ENCODE measurements at places on chromosomes 4 and X. TPM values are rescaled to one million over a fixed set of nuclear protein-coding genes. Genes with fewer than 3 reads are reported as not detected.

HSPA4L gene
- 7.6 TPM for total RNA-seq

PCYT1B gene
- 0.90 TPM for total RNA-seq

UNC5C gene
- total RNA-seq: 5.0 TPM

TRIM61 gene
- not detected for total RNA-seq

GJB1 gene
- 15.1 TPM for total RNA-seq

TFE3 gene
- total RNA-seq: 124 TPM

RBMXL3 gene
- not detected for total RNA-seq

WDFY3 gene
- total RNA-seq: 127 TPM

SMIM10L2A gene
- total RNA-seq: 1.5 TPM

DNA sequence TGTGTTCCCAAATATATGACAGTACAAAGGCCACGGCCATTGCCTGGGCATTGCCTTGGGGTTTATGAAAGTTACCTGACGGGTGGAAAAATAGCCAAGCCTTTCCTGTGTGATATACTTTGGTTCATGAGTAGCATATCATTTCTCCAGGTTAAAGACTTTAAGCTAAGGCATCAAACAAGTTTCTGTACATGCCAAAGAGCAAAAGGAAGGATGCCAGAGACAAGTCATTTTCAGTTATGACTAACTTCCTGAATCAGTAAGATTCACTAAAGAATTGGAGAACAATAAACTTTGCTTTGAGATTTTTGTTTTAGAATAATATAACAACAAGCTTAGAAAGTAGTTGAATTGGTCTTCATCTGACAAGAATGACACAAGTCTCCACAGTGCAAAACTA, 9.7 kb upstream of the GUF1 start:
- no peak overlapping the region for H3K27ac ChIP-seq
- no peak overlapping the region for H3K4me3 ChIP-seq
- H3K27me3 ChIP-seq: no peaks in the 10 kb centered on the region
- H3K36me3 ChIP-seq: no peaks in the 10 kb centered on the region
- H3K4me1 ChIP-seq: no peaks in the 10 kb centered on the region

- DNase-seq: no peak
- no peak overlapping the region for H3K27ac ChIP-seq
- no peaks in the 10 kb centered on the region for H3K4me1 ChIP-seq
- H3K36me3 ChIP-seq: no peaks in the 10 kb centered on the region
- no peak overlapping the region for H3K4me3 ChIP-seq
- peaks cover 52% of the 10 kb centered on the region for H3K27me3 ChIP-seq
Measured at GRCh38 chrX:106730401-106730800, 3.9 kb downstream of the RNF128 start.

GRCh38 chr4:38466401-38466800, 197.6 kb upstream of the KLF3 start:
- no peaks in the 10 kb centered on the region for H3K36me3 ChIP-seq
- H3K4me3 ChIP-seq: no peak overlapping the region
- H3K4me1 ChIP-seq: no peaks in the 10 kb centered on the region
- no peak for DNase-seq

- H3K4me1 ChIP-seq: peaks cover 6% of the 10 kb centered on the region
- H3K4me3 ChIP-seq: no peak overlapping the region
- no peaks in the 10 kb centered on the region for H3K36me3 ChIP-seq
- no peaks in the 10 kb centered on the region for H3K27me3 ChIP-seq
- H3K27ac ChIP-seq: no peak overlapping the region
Measured at GRCh38 chr4:174009686-174010451, 273.6 kb downstream of the FBXO8 start.

DNA sequence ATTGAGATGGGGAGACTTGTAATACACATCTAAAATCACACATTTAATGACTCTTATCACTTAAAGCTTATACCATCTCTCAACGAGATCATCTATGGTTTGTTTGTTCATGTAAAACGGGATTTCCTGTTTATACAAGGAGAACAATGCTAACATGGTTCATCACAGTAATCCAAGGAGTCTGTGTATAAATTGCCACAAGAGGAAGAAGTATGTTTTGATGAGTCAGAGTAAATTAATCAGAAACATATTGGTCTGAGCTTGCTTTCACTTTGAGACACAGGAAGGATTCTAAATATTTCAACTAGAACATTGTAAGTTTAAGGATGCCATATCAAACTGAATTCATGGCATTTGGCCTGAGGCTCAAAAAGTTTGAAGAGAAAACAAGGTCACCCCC, 594.1 kb downstream of the GLUD2 start:
- H3K27ac ChIP-seq: no peak overlapping the region
- H3K4me3 ChIP-seq: no peak overlapping the region
- H3K4me1 ChIP-seq: no peaks in the 10 kb centered on the region

- H3K27me3 ChIP-seq: no peaks in the 10 kb centered on the region
- no peaks in the 10 kb centered on the region for H3K36me3 ChIP-seq
- no peaks in the 10 kb centered on the region for H3K4me1 ChIP-seq
- H3K4me3 ChIP-seq: no peak overlapping the region
- DNase-seq: no peak
Measured at GRCh38 chr4:138887341-138887740, 128.2 kb upstream of the NOCT start.

DNA sequence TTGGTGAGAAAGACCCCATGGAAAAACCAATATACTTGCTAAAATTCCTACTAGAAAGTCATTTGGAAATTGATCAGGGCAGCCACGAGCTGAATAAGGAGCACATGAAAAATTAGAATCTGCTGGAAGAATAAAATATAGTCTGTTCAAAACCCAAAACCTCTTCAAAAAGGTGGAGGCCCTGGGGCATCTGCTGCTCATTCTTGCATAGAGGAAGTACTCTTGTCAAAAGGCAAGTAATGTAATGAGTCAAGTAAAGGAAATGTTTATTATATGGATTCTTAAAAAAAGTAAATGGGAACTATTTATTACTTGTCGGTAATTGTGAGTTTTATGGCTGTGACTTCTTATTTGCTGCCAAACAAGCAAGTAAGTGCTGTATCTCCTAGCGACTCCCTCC, 109.5 kb downstream of the GK start:
- no peak overlapping the region for H3K4me3 ChIP-seq
- no peak overlapping the region for H3K27ac ChIP-seq
- H3K27me3 ChIP-seq: no peaks in the 10 kb centered on the region
- no peak for DNase-seq
- no peaks in the 10 kb centered on the region for H3K36me3 ChIP-seq

GRCh38 chr4:95093936-95094929, 336.5 kb downstream of the BMPR1B start:
- H3K27me3 ChIP-seq: no peaks in the 10 kb centered on the region
- no peaks in the 10 kb centered on the region for H3K36me3 ChIP-seq
- no peak overlapping the region for H3K4me3 ChIP-seq
- H3K4me1 ChIP-seq: no peaks in the 10 kb centered on the region
- H3K27ac ChIP-seq: no peak overlapping the region

GRCh38 chrX:12949927-12950656, 24.8 kb upstream of the TMSB4X start:
- H3K27me3 ChIP-seq: no peaks in the 10 kb centered on the region
- peak overlapping the region; percentile 33 for H3K27ac ChIP-seq
- peaks cover 25% of the 10 kb centered on the region for H3K4me1 ChIP-seq
- peak; percentile 66 for DNase-seq
- no peak overlapping the region for H3K4me3 ChIP-seq

GRCh38 chr4:122205687-122206086, 53.6 kb downstream of the BLTP1 start:
- H3K4me3 ChIP-seq: no peak overlapping the region
- no peak overlapping the region for H3K27ac ChIP-seq
- DNase-seq: no peak
- no peaks in the 10 kb centered on the region for H3K36me3 ChIP-seq

- no peak for DNase-seq
- no peak overlapping the region for H3K4me3 ChIP-seq
- H3K27me3 ChIP-seq: no peaks in the 10 kb centered on the region
- H3K4me1 ChIP-seq: peaks cover under 1% of the 10 kb centered on the region
Measured at GRCh38 chr4:2356123-2357069, 62.0 kb downstream of the ZFYVE28 start.

DNA sequence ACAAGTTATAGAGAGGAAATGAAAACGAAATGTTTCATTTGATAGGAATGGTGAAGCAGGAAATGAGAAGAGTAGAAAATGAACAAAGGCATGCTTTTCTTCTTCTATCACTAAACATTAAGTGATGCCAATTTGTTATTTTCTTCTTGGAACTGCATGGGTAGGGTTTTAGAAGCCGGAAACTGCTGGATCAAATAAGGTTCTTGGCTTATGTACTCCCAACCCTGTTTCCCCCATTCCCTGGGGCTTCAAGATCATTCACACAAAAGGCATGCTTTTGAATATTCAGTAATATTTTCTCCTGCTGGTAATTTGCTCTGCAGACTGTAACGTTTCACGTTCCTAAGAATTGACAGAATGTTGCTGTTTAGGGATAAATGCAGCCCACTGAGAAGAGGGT, 224.1 kb downstream of the NLGN4X start:
- H3K36me3 ChIP-seq: no peaks in the 10 kb centered on the region
- DNase-seq: no peak
- H3K4me1 ChIP-seq: no peaks in the 10 kb centered on the region
- no peak overlapping the region for H3K4me3 ChIP-seq

GRCh38 chrX:150406596-150406995, 43.5 kb downstream of the MAMLD1 start:
- H3K4me3 ChIP-seq: no peak overlapping the region
- H3K4me1 ChIP-seq: no peaks in the 10 kb centered on the region
- no peaks in the 10 kb centered on the region for H3K36me3 ChIP-seq
- H3K27ac ChIP-seq: no peak overlapping the region

DNA sequence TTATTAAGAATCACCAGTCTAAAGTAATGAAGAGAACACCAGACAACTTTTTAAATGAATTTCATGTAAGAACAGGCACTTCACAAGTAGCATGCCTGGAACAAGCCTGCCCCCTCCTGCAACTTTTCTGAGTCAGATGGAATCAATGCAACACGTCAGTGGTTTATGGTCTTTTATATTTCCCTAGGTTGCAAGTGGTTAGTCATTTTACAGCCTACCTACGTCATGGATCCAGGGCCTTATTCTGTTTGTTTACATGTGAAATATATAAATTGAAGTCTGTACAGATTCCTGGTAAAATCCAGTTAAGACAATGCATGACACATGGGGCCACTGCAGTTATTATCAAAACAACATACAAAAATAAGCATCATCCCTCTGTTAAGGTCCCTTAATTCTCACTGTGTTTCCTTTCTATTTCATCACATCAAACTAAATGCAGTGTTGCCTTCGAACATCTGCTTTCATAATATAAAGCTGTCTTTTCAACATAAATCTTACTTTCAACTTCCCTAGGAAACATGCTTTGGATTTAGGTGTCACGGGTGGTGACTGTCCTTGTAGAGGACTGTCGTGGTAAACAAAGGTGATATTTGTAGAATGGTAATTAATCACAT, 309.3 kb downstream of the FRMPD4 start:
- H3K27me3 ChIP-seq: no peaks in the 10 kb centered on the region
- no peak overlapping the region for H3K27ac ChIP-seq
- H3K4me1 ChIP-seq: no peaks in the 10 kb centered on the region
- no peak for DNase-seq

GRCh38 chr4:8409264-8410065, 31.1 kb downstream of the ACOX3 start:
- no peaks in the 10 kb centered on the region for H3K27me3 ChIP-seq
- peaks cover 12% of the 10 kb centered on the region for H3K36me3 ChIP-seq
- no peaks in the 10 kb centered on the region for H3K4me1 ChIP-seq
- no peak overlapping the region for H3K4me3 ChIP-seq
- no peak overlapping the region for H3K27ac ChIP-seq
- no peak for DNase-seq

- H3K4me3 ChIP-seq: no peak overlapping the region
- H3K27me3 ChIP-seq: no peaks in the 10 kb centered on the region
- no peak overlapping the region for H3K27ac ChIP-seq
- DNase-seq: no peak
- H3K4me1 ChIP-seq: no peaks in the 10 kb centered on the region
Measured at GRCh38 chr4:87112063-87112462, 108.4 kb downstream of the KLHL8 start.

DNA sequence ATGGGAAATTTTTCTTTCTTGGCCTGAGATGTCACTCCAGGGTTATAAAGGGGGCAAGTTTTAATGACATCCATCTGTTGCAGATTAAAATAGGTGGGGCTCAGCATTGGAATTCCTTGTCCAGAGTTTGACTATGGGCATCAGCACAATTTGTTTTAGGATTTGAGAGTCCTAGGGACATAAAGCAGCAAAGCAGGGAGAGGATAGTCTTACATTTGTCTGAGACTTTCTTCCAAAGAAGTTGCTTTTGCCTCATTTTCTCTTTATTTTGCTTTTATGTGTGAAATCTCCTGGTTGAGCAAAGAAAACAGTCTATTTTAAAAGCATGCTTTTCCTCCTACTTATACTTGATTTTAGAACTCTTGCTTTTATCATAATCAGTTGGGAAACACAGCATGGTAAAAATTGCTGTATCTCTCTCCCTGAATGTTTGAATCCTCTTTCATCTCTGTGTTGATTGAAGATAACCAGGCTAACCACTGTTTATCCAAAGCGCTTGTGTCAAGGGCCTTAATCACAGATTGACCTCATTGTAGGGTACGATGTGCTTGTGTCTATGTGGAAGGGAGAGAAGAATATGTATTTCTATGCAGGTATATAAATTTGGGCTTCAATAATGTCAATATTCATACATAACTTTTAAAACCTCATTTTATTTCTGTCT, 121.5 kb downstream of the ANK2 start:
- no peak overlapping the region for H3K4me3 ChIP-seq
- peaks cover 4% of the 10 kb centered on the region for H3K36me3 ChIP-seq
- H3K27ac ChIP-seq: no peak overlapping the region
- no peaks in the 10 kb centered on the region for H3K27me3 ChIP-seq
- peaks cover 22% of the 10 kb centered on the region for H3K4me1 ChIP-seq

DNA sequence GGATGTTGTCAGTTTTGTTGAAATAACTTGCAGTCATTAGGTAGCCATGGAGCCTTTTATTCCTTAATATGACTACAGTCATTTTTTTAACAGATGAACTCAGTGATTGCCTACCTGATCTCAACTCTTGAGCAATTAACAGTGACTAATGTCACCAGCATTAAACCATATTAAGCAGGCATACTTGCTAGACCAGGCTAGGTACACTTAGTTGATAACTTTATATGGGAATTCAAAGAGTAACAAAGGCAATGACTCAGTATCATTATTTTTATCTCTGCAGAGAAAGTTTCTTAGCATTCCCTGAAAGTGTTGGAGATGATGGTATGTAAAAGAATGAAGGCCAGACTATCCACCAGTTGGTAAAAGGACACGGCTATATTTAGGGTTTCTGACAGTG, at the start of gene C4orf54:
TSS of gene C4orf54 (minus strand) at position 31 of the 400 bp plus-strand sequence. CDS start 3,180 bp downstream, outside the sequence.
- H3K27ac ChIP-seq: no peak within 1 kb of the TSS
- H3K27me3 ChIP-seq: no peaks in the 10 kb centered on the region
- no peak within 1 kb of the TSS for H3K4me3 ChIP-seq
- H3K36me3 ChIP-seq: no peaks in the 10 kb centered on the region
- no peaks in the 10 kb centered on the region for H3K4me1 ChIP-seq

Measured in tibial nerve (tissue), 4 donors.